ENCODE measurements at places on chromosomes 16 and 17. TPM values are rescaled to one million over a fixed set of nuclear protein-coding genes. Genes with fewer than 3 reads are reported as not detected.
A peak's percentile ranks its signal among the peaks of the same experiment; 100 is the strongest.

DNA sequence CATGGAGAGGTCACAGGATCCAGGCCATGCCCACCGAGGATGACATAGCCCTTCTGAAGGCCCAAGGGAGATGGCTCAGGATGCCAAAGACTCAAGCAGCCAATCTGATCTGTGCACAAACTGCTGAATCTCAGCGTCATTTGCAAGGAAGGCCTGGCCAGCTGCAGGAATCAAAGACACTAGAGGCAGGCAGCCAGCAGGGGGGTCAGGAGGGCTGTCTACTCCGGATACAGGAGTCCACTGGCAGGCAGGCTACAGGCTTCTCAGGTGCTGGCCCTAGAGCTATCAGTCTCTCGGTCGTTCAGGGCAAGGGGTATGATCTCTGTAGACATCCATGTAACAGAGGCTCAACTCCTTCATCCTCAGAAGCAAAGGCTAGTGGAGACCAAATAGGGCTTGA lies 1735.3 kb downstream of the TP53TG3F start:
- no peak for DNase-seq
- no peaks in the 10 kb centered on the region for H3K36me3 ChIP-seq
- H3K27me3 ChIP-seq: no peaks in the 10 kb centered on the region

DNA sequence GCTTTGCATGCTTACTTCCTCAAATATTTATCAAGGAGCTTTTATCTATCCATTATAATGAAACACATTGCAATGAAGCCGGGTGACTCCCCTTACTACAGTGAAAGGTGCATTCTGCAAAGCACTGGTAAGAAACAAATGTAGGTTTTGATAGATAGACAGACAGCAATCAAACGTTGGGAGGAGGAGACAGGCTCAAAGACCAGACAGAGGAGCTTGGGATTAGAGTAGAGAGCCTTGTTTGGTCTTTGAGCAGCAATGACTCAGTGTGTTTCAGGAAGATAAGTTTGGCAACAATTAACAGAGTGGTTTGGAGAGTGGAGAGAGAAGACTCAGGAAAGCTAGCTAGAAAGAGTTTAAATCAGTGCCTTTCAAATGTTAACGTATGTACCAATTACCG lies 68.8 kb downstream of the ZNF18 start:
- no peak overlapping the region for H3K4me3 ChIP-seq
- DNase-seq: no peak
- H3K27me3 ChIP-seq: no peaks in the 10 kb centered on the region

DNA sequence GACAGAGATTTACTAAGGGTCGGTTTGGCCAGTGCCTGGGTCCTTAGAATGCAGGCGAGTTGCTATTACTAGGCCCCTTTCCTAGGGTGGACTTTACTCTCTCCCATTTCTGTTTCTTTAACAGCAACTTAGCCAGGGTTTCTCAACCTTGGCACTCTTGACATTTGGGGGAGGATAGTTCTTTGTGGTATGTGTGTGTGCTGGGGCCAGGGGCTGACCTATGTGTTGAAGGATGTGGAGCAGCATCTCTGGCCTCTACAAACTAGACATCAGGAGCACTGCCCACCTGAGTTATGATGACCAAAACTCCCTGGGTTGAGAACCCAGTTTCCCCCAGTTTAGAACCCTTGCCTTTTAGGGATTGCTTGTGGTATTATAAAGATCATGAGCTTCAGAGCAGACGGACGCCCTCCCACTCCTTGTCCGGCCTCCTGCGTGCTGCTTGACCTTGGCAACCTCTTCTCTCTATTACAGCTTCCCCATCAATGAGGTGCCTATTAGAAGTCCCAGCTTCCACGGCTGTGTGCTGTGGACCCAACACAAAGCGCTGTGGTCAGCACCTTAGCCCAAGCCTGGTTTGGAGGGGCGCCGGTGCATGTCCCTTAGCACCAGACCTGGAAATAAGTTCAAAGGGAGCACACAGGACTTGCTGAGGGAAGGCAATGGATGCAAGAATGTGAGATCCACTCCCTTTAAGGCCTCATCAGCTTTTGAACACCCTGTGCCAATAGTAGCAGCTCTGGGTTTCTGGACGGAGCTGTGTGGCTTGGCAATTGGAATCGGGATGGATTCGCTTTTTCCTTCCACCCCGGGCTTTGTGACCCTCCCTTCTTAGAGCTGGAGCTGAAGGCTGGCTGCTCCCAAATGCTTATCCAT lies 239.2 kb upstream of the MAF start:
- no peak overlapping the region for H3K27ac ChIP-seq
- DNase-seq: no peak
- H3K4me1 ChIP-seq: no peaks in the 10 kb centered on the region
- no peaks in the 10 kb centered on the region for H3K27me3 ChIP-seq

DNA sequence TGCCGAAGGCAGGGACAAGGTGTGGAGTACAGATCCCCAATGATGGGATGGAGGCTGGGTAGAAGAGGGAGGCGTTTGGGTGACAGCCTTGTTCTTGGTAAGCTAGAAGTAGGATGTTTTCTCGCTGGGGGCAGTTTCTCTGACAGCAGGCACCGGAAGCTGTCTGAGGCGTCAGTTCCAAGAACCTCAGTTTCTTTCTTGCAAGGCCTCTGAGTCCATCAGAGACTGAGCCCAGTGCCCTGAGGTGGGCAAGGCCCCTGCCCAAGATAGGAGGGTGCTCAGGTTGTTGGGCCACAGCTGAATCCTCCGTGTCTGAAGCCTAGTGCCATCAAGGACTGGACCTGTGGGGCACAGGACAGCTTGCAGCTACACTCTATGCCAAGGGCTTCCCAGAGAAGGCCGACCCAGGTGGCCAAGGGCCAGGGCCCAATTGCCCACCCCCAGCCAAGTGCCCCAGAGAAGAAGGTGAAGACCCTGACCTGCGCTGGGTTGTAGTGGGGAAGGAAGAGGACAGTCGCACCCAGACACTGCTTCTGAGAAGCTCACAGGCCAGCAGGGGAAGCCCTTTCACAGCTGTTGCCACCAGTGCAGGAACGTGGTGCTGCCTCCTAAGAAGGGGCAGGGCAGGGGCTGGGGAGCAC lies 13.1 kb downstream of the CYB5D2 start:
- DNase-seq: no peak
- H3K4me1 ChIP-seq: no peaks in the 10 kb centered on the region
- H3K36me3 ChIP-seq: peaks cover 3% of the 10 kb centered on the region
- H3K27me3 ChIP-seq: no peaks in the 10 kb centered on the region
- no peak overlapping the region for H3K27ac ChIP-seq
- H3K4me3 ChIP-seq: no peak overlapping the region

GRCh38 chr17:65473985-65474384 lies 87.5 kb downstream of the AXIN2 start:
- H3K27me3 ChIP-seq: no peaks in the 10 kb centered on the region
- H3K4me3 ChIP-seq: no peak overlapping the region
- H3K4me1 ChIP-seq: no peaks in the 10 kb centered on the region
- H3K27ac ChIP-seq: no peak overlapping the region

GRCh38 chr16:86955136-86955855 lies 361.9 kb downstream of the C16orf95 start:
- H3K27ac ChIP-seq: no peak overlapping the region
- no peaks in the 10 kb centered on the region for H3K27me3 ChIP-seq
- no peaks in the 10 kb centered on the region for H3K36me3 ChIP-seq

DNA sequence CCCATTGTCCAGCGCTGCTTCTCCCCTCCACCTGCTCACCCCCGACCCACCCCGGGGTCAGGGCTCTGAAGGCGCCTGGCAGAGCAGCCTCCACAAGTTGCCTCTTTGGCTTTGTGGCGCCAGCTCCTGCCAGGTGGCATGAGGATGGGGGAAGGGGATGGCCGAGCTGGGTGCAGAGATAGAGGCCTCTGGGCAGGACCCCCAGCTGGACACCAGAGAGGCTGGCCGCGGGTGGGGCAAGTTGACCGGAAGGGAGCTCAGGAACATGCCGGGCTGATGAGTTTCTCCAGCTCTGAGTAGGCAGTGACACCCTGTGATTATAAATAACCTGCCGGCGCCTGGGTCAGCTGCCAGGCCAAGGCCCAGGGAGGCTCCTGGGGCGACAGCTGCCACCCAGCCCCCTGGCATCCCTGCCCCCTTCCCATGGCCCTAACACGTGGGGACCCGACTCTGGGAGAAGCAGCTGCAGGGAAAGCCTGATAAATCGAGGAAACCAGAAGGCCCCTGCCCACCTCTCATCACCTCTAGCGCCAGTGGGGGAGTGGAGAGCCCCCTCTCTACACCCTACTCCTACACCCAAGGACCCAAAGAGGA lies 729 bp downstream of the P2RX5 start:
- no peak overlapping the region for H3K27ac ChIP-seq
- H3K36me3 ChIP-seq: no peaks in the 10 kb centered on the region
- no peak for DNase-seq
- H3K4me3 ChIP-seq: no peak overlapping the region
- peaks cover 3% of the 10 kb centered on the region for H3K4me1 ChIP-seq
- no peaks in the 10 kb centered on the region for H3K27me3 ChIP-seq

GRCh38 chr17:65498816-65499215 lies 62.6 kb downstream of the AXIN2 start:
- H3K27ac ChIP-seq: no peak overlapping the region
- no peaks in the 10 kb centered on the region for H3K36me3 ChIP-seq
- no peaks in the 10 kb centered on the region for H3K4me1 ChIP-seq
- no peaks in the 10 kb centered on the region for H3K27me3 ChIP-seq
- no peak for DNase-seq
- no peak overlapping the region for H3K4me3 ChIP-seq

- DNase-seq: no peak
- no peaks in the 10 kb centered on the region for H3K36me3 ChIP-seq
- no peak overlapping the region for H3K27ac ChIP-seq
- no peaks in the 10 kb centered on the region for H3K4me1 ChIP-seq
Measured at GRCh38 chr16:57955572-57956188, 15.2 kb downstream of the CNGB1 start.

DNA sequence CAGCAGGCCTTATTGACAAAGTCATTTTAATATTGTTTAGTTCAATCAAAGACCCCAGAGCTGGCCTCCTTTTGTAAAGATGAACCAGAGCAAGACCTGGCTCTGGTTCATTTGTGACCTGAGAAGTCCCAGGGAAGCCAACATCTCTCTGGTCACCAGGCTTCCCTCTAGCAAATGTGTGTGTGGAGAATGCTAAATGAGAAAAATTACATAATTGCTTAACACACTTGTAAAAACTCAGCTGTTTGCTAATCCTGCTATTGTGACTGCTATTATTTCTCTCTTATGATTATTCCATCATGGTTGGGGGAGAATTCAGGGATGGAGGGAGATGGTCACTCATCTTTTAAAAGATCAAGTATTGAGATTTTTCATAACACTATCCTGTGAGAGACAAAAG lies 94.3 kb upstream of the CLEC3A start:
- DNase-seq: no peak
- no peak overlapping the region for H3K4me3 ChIP-seq
- no peak overlapping the region for H3K27ac ChIP-seq
- no peaks in the 10 kb centered on the region for H3K4me1 ChIP-seq

DNA sequence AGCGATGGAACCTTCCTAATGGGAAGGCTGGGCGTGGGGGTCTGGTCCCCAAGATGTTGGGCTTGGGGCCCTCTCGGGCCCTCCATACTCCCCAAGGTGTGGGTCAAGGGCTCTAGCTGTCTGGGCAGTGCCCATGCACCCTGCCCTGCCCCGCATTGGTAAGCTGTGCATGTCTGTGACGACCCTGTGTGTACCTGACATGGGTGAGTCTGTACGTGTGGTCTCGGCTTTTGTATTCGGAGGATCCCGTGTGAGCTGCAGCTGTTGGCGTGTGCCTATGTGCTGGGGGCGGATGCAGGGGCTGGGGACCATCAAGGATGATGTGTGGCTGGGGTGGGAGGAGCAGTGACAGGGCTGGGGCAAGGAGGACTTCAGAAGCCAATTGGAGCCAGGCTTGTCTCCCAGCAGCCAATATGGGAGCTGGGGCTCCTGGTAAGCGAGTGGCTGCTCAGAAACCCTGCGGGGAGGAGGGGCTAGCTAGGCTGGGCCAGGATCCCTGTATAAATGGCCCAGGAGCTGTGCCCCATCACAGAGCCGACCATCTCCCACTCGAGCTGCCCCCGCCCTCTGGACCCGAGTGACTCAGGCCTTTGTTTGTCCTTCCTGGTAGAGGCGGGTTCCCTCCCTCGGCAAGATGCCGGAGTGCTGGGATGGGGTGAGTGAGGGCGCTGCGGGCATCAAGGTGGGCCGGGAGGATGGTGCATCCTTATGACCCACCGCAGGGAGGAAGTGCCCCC lies at the start of gene NDRG4:
Gene NDRG4, plus strand, starts transcription at position 529 of the 737 bp plus-strand sequence. Its CDS starts 106 bp downstream, at position 635.
- peak; percentile 79 for DNase-seq
- H3K36me3 ChIP-seq: no peaks in the 10 kb centered on the region
- peaks cover 9% of the 10 kb centered on the region for H3K4me1 ChIP-seq
- no peak within 1 kb of the TSS for H3K27ac ChIP-seq
- H3K27me3 ChIP-seq: no peaks in the 10 kb centered on the region

DNA sequence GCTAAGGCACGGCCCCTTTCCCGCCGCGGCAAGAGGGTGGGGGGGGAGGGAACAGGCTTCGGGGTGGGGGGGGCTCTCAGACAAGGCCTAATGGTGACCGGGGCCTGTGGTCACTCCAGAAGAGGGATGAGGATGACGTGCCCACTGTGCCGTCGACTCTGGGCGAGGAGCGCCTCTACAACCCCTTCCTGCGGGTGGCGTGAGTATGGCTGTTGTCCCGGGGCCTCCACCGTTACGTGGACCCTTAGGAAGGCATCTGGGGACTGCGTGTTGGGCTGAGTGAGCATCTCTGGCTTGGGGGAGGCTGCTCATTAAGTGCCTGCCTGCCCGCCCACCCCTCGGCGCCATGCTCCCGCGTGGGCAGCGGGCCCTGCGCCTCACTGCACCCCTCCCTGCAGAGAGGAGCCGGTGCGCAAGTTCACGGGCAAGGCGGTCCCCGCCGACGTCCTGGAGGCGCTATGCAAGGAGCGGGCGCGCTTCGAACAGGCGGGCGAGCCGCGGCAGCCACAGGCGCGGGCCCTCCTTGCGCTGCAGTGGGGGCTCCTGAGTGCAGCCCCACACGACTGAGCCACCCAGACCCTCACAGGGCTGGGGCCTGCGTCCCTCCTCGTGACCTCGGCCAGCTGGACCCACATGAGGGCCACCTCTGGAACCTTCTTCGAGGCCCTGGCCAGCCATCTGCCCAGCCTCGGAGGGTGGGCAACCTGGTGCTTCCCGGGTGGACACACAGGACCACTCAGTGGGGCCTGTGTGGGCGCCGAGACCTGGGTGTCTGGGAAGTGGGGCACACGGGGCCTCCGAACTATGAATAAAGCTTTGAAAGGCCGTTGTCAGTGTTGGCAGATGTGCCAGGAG lies 2.2 kb downstream of the HAGHL start:
- no peaks in the 10 kb centered on the region for H3K36me3 ChIP-seq
- H3K4me1 ChIP-seq: no peaks in the 10 kb centered on the region
- no peak overlapping the region for H3K27ac ChIP-seq
- no peaks in the 10 kb centered on the region for H3K27me3 ChIP-seq
- no peak overlapping the region for H3K4me3 ChIP-seq
- DNase-seq: no peak

GRCh38 chr17:6040504-6040903 lies 29.7 kb upstream of the WSCD1 start:
- H3K27me3 ChIP-seq: no peaks in the 10 kb centered on the region
- H3K4me3 ChIP-seq: no peak overlapping the region
- no peaks in the 10 kb centered on the region for H3K36me3 ChIP-seq
- H3K4me1 ChIP-seq: no peaks in the 10 kb centered on the region

Gene CA4
- 25.3 TPM for total RNA-seq

Gene RASD1
- total RNA-seq: 147 TPM

Gene DNAI2
- 0.22 TPM for total RNA-seq
